ENCODE measurements at places on chromosomes 2 and 18. TPM values are rescaled to one million over a fixed set of nuclear protein-coding genes. Genes with fewer than 3 reads are reported as not detected.

The PSTPIP2 gene
- total RNA-seq: 0.76 TPM

The VWA3B gene
- not detected for total RNA-seq

The CYP26B1 gene
- 6.8 TPM for total RNA-seq

The PLGLB2 gene
- 0.05 TPM for total RNA-seq

The HRH4 gene
- not detected for total RNA-seq

The INHBB gene
- 0.94 TPM for total RNA-seq

DNA sequence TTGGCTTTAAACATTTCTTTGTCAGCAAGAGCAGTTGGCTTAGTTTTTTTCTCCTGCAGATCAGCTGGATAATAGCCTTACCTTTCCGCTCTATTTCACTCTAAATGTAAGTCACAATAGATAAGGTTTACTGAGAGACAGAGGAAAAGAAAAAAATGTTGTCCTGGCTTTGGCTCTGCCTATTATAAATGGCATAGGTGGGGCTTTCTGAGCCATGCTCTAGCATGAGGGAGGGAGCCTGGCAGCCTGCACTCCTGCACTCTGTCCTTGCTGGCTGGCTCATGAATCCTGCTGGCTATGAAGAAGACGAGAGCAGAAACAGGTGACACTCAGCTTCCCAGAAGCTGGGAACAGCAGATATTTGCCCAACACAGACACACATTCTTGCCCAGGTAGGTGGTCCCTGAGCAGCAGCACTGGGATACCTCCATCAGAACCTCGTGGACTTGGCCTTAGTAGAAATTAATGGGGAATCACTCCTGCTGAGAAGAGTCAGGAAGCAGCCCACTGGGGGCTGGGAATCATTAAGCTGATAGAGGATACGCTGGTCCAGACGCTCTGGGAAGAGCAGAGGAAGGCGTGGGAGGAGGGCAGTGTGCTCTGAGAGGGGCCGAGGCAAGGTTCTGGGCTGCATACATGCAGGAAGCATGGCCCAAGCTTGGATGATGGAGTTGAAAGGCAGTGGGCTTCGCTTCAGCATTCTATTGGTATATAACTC, 514.4 kb upstream of the HS6ST1 start:
- no peak for DNase-seq

DNA sequence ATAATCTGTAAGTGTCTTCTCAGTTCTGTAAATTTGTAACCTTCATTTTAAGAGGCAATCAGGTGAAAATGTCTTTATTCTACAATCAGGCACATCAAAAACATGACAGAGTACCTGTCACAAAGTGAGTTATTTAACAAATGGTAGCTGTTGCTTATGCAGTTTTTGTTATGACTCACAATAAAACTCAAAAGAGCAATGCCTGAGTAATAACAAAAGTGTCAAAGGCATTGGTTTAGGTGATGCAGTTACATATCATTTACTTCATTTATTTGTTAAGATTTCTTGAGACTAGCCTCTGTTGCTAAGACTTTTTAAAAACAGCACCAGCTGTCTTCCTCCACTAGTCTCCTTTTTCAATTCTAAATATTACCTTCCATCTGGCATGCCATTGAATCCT, 177.8 kb downstream of the KIAA1328 start:
- DNase-seq: no peak

GRCh38 chr2:72913486-72914205, 3.7 kb upstream of the EMX1 start:
- DNase-seq: no peak

- DNase-seq: no peak
Measured at GRCh38 chr2:218809515-218809914, 22.1 kb downstream of the PRKAG3 start.

DNA sequence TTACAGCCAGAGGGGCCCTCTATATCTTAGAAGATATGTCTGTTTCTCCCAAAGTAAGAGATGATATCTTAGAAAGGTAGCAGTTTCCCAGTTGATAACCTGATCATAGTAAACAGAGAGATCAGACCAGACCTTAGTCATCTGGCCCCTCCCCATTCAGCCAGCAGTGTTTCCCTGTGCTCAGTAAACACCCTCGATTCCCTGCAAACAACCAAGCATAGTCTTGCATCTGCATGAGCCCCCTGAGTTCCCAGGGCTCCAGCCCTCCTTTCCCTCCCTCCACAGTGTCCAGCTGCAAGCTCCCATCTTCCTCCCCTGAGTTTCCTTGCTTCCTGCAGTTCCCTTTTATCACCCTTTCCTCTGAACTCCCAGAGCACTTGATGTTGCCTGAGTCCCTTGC, 20.3 kb downstream of the NRP2 start:
- DNase-seq: peak; percentile 57

- DNase-seq: no peak
Measured at GRCh38 chr2:200369886-200370285, 63.4 kb downstream of the SPATS2L start.

- no peak for DNase-seq
Measured at GRCh38 chr2:72141881-72142451, 5.7 kb downstream of the CYP26B1 start.

DNA sequence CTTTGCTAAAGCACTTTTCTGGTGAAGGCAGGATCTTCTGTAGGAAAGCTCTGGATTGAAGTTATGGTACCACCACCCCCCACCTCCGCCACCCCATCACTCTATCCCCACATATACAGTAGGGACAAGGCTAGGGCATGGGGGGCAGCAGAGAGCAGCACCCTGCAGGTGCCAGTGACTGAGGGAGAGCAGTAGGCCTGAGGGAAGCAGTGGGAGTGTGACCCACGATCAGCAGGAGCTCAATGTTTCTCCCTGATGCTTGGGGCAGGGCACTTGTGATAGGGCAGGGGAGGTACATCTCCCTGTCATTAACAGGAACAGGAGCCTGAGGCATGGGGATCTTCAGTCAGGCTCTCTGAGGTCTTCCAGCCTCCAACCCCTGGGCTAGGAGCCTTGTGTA, 121.6 kb downstream of the ZFP36L2 start:
- no peak for DNase-seq
